ENCODE measurements at places on chromosomes 16 and 17.

DNA sequence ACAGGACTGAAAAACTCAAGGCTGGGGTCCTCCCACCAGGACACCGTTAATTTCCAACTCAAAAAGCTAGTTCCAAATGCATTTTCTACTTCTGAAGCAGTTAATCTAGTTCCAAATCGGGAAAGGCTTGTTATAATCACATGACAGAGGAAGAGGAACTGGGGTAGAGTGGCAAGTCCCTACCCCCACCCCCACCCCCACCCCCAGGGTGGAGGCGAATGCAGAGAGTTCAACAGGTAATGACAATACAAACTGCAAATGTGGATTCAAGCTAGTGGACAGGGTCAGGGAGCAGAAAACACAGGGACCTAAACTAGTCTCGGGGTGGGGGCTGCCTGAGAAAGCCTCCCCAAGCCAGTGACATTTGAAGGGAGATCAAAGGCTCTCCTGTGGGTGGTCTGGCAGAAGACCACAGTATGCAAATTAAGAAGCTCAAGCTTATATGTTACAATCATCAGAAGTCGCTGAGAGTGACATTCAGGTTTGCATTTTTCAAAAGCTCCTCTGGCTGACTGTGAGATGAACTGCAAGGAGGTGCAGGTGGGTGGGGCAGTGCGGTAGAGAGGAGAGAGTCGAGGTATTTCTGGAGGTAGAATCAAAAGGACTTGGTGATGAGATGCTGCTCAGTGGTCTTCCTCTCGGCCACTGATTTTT, 56.4 kb upstream of the SLC25A19 start:
- no peak for DNase-seq

- no peak for DNase-seq
Observed at GRCh38 chr17:64503341-64503740, 2.7 kb downstream of the DDX5 start.

DNA sequence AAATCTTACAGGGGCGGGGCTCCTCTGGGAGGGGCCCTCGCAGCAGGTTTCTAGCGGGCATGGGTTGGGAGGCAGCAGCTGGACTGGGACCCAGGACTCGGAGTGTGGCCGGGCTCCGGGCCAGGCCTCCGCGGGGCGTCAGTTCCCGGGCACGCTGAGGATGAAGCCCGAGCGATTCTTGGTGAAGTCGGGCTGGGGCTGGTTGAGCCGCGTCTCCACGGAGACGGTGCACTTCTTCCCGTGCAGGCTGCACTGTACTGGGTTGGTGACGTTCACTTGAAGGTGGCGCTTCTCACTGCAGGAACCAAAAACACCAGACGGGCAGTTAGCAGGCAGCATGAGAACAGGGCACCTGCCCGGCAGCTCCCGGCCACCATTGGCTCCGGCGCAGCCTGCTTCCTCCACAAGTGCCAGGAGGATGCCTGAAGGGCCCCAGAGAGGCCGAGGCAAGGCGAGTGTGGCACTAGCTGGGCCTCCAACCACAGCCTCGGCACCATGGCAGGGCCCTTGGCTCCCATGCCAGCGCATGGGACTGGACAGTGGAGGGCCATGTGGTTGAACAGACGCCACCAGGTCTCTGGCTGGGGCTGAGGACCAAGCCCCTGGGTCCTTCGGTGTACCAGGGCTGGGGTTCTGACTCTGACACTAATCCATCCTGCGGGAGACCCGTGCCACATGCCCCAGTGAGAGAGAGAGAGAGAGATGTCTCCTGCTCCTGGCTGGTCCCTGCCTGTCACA, 8.0 kb downstream of the CDK5R1 start:
- peak; percentile 79 for DNase-seq

DNA sequence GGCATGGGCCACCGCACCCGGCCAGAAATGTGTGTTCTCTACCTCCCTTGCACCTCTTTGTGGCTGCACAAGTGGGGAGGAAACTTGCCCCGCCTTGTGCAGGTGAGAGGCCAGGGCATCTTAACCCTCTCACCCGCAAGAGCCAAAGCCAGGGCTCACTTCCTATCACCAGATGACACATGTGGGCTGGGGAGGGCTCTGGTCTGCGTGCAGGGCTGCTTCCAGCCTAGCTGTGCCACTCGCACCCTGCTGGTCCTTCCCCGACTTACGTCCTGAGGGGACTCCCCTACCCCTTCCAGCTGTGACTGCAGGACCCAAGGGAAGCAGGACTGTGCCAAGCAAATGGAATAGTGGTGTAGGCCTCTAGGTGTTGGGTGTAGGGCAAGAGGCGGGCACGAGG, 6.9 kb downstream of the MIEF2 start:
- no peak for DNase-seq

DNA sequence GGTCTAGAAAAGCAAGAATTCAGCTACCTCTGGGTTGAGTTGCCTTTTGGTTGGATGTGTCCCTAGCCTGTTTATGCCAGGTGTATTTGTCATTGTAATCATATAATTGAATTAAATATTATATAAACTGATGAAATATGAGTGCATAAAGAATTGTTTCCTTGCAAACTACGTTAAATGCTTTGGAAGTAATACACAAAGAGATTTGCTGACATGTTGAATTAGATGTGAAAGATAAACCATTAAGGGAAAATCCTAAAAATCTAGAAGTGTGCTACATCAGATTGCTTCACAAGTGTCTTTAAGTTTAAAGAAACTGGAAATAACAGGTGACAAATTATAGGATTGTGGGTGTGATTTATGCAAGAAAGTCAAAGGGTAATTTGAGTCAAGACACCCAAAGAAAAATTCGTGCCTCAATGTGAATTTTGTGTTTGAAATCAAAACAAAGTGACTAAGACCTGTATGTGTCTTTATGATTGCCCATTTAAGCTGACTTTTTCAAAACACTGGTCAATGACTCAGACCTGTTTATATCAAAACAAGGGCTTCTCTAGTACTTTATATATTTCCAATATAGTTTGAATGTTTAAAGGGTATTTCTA, 5.1 kb upstream of the PYY start:
- no peak for DNase-seq

DNA sequence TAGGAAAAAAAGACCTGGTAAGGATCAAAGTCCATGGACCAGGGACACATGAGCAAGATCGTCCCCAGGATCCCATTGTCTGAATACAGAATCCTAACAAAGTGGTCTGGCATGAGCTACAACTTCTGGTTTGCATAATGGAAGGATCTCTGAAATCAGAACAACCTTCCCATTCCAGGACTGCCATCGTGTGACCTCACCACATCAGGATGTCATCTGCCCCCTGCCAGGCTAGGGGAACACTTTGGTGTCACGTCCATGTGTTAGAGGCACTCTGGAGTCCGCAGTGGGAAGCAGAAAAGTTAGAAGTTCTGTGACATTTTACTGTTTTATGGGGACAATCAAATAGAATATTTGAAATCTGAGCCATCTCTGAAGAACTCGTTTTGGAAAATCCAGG, 160.7 kb downstream of the RGS9 start:
- no peak for DNase-seq

DNA sequence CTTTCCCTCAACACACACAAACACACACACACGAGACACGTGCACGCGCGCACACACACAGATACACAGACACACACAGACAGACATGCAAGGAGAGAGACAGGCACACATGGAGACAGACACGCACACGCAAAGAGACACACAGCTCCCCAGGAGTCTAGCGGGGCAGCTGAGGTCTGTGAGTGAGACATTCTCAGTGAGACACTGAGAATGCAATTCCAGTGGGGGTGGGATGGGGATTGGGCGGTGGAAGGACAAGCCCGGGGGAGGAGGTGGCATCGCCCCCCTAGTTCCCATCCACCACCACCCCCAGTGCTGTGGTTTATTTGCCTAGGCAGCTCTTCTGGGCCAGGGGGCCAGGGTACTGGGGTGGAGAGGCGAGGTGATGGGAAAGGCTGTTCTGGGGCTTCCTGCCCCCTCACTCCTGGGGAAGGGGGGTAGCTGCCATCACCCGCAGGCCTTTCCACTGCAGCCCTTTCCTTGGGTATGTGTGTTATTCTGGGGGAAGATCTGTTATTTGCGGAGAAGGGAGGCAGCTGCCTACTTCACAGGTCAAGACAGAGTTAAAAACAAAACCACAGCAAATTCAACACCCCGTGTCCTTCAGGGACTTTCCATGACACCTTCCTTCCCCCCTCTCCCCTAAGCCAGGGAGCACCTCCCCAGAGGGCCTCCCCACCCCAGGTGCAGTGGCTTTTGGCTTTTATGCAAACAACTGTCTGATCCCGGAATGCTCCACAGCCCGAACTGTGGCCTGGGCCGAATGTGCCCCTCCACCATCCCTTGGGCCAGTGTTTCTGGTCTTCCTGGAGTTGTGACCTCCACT, 18.0 kb downstream of the GRB7 start:
- no peak for DNase-seq

DNA sequence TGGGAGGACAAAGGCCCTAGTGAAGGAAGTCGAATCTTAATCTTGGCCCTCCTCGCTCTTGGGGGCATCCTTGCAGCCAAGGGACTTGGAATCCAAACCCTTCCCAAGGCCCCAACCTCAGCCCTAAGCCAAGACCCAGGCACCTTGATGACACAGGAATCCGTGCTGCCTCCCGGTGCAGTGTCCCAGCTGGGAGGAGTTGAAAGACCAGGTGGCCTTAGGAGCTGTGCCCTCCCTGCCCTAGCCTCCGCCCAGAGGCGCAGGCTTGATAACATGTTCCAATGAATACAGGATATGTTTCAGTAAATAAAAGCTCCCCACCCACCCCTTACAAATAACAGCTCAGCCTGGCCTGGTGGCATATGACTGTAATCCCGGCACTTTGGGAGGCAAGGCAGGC, at the start of gene CHST5:
TSS of gene CHST5 (minus strand) at position 208 of the 400 bp plus-strand sequence. CDS start 5,724 bp downstream, outside the sequence.
- DNase-seq, result no peak

GRCh38 chr17:50145532-50146229, 4.8 kb downstream of the PPP1R9B start:
- no peak for DNase-seq

GRCh38 chr16:83973581-83974385, 5.7 kb downstream of the NECAB2 start:
- no peak for DNase-seq

Data from spinal cord (tissue), 10 donors.